ENCODE measurements at places on chromosomes 4 and X.

- no peak for DNase-seq
Observed at GRCh38 chrX:1336948-1337779, 579 bp downstream of the IL3RA start.

DNA sequence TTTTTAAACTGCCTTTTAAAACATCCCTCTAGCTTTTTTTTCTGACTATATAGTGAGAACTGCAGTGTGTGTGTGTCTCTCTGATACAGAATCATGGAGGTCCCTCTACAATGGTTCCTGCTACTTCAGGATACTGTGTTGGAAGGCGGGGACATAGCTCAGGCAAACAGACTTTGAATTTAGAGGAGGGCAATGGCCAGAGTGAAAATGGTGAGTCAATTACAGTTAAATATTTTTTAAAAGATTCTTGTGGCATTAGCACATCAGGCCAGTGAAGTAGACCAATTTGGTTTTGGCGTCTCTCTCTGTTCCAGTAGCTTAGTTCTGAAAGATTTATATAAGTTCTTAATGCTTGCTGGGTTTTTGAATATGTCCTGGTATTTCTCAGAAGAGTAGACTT, 47.1 kb downstream of the ALG13 start:
- DNase-seq, result no peak

GRCh38 chr4:177673985-177674489, 231.8 kb upstream of the AGA start:
- DNase-seq, result no peak

GRCh38 chr4:56757821-56758411, 63.6 kb downstream of the SPINK2 start:
- no peak for DNase-seq

DNA sequence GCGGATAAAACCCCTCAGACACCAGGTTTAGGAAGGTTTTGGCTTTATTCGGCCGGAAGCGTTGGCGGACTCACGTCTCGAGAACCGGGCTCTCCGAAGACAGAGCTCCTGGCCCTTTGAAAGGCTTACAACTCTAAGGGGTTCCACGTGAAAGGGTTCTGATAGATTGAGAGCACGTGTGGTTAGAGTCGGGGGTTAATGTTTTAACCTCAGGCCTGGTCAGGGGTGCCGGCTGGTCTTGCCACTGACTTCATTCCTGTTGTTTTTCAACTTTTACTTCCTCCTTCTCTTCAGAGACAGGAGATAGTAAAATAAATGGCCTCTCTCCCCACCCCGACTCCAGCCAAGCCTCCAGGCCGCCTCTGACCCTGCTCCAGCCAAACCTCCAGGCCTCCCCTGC, 4.7 kb upstream of the ASMT start:
- no peak for DNase-seq

DNA sequence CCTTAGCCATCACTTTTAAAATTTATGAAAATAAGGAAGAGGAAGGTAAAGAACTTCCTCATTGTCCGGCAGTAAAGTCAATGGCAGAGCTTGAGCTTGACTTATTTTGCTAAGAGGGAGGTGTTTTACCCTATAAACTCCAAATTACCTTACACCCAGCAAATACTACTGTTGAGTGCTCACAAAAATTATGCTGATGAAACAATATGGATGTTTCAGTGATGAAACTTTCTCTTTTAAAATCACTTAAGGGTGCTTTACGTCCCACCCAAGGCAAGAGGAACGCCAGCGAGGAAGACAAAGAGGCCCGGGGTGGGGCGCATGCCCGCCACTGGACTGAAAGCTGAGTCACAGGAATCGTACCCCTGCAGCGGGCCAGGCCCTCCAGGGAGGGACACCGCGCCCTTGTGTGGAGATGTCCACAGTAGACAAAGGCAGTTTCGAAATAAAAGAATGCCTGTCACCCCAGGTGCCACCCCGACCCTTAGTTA, 560 bp upstream of the TMSB4X start:
- DNase-seq, result no peak

DNA sequence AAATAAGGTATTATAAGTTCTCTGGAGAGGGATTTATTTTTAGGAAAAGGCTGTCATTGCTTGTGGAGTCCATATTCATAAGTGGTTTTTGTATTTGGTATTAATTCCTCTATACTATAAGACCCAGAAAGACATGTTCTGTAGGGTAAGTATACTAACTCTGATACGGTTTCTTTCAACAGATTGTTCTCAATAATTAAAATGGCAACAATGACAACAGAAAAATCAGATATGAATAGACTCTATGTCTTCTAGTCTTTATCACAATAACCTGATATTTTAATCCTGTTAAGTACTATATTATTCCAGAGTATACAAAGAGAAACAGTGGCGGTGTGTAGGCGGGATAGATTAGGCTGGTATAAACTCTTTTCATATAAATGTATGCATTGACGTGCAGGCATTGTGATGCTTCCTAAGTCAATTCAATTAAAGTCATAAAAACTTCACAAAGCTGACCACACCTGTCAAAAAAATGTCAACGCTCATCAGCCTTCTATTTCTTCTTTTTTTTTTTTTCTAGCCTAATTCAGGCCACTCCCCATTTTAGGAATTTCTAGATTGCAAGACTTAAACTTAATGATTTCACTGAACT, 150.4 kb downstream of the TRIML1 start:
- DNase-seq, result no peak

- no peak for DNase-seq
Observed at GRCh38 chrX:28135378-28136047, 154.3 kb upstream of the DCAF8L1 start.

DNA sequence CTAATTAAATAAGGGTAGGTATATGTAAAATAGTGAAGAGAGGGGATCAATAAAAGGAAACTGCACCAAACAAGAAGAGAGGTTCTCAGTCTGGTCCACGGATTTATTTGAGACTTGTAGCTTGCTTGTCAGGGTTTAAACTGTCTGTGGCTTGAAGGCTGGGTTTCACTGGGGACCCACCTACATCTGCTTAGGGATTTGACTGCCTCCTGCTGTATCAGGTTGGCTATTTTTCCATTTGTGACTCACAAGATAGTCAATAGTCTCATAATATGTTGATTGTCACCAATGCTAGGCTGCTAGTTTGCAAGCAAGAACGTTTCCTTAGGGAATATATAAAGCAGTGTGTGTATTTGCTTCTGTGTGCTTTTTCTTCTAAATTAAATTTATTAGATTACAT, 1950.7 kb upstream of the IGFBP7 start:
- no peak for DNase-seq

DNA sequence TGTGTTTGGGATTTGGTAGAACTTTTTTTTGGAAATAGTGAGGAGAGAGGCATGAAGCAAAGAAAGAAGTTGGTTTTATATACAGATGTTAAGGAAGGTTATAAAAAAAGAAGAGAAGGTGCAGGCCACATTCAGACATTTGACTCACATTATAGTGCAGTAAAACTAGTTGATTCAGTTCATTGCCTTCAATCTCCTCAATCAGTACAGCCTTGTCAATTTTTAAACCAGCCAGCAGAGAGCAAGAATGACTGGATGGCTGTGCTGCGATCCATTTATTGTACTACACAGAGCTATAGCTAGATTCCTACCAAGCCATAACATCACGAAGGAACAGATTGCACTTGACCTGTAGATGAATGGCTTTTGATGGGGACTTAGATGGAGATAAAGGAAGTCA, 79.7 kb upstream of the LSM6 start:
- no peak for DNase-seq

DNA sequence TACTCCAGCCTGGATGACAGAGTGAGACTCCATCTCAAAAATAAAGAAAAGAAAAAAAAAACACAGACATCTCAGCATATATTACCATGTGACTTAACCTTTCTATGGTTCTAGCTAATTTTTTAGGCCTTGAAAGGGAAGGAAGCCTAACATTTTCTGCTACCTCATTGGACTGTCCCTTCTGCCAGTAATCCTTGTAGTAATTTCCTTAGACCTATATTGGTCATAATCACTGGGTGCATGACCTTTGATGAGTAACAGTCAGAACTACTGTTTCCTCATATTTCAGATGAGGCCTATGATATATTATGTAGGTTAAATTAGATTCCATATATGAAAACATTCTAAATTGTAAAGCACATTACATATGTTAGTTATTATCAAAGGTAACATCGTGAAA, 9.6 kb downstream of the XIAP start:
- DNase-seq, result no peak

Measured in right renal cortex interstitium (tissue), 3 donors.